ENCODE measurements at places on chromosomes 16 and 17.

- peak; percentile 31 for DNase-seq
These were observed 3.5 kb downstream of the FMNL1 start for GRCh38 chr17:45225051-45225700.

GRCh38 chr16:88686439-88687253 is at the start of gene SNAI3:
Gene SNAI3, minus strand, starts transcription at chr16:88686507. Its CDS starts 101 bp downstream, at chr16:88686406.
- peak; percentile 80 for DNase-seq

DNA sequence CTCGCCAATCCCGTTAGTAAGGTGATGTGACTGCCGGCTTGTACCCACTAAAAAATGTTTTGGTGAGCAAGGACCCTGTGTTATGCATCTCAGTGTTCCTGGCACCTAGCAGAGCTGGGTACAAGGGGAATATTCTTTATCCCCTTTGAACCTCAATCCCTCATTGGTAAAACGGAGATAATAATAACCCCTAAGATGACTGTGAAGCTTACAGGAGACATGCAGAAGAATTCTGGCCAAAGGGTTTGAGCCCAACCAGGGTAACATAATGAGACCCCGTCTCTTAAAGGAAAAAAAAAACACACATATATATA is 896 bp downstream of the GGA2 start:
- DNase-seq: no peak

DNA sequence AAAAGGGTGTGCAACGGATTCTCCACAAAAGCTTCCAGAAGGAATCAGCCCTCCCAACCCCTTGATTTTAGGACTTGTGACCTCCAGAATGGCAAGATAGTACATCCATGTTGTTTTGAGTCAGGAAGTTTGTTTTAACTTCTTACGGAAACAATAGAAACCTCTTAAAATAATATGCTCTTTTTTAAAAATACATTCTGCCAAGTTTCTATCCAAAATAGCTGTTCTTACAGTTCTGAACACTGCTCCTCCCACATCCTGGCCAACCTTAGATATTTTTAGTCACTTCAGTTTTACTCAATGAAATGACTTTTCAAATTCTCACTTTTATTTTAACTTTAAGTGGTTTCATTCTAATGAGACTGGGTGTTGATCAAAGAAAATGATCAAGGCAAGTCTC is 156.4 kb downstream of the ZNF18 start:
- no peak for DNase-seq

DNA sequence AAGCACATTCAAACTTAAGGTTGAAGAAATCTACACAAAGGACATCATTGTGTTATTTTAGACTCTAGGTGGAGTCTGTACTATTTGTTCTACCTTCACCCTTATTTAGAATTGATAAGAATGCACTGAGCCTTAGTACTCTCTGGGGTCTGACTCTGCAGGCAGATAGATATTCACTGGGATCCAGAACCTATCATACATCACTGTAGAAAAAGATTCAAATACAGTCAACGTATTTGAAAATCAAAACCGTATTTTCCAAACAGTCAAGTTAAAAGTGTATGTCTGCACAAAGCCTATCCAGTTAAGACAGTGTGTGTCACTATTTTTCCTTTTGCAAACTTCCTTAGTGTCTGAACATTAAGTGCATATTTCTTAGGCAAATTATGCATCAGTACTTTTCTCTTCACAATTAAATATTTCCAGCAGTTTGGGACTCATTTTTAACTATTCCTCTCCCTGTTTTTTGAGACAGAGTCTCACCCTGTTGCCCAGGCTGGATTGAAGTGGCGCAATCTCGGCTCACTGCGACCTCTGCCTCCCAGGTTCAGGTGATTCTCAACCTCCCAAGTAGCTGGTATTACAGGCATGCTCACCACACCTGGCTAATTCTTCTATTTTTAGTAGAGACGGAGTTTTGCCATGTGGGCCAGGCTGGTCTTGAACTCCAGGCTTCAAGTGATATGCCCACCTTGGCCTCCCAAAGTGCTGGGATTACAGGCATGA is 22.3 kb downstream of the MOSMO start:
- no peak for DNase-seq

DNA sequence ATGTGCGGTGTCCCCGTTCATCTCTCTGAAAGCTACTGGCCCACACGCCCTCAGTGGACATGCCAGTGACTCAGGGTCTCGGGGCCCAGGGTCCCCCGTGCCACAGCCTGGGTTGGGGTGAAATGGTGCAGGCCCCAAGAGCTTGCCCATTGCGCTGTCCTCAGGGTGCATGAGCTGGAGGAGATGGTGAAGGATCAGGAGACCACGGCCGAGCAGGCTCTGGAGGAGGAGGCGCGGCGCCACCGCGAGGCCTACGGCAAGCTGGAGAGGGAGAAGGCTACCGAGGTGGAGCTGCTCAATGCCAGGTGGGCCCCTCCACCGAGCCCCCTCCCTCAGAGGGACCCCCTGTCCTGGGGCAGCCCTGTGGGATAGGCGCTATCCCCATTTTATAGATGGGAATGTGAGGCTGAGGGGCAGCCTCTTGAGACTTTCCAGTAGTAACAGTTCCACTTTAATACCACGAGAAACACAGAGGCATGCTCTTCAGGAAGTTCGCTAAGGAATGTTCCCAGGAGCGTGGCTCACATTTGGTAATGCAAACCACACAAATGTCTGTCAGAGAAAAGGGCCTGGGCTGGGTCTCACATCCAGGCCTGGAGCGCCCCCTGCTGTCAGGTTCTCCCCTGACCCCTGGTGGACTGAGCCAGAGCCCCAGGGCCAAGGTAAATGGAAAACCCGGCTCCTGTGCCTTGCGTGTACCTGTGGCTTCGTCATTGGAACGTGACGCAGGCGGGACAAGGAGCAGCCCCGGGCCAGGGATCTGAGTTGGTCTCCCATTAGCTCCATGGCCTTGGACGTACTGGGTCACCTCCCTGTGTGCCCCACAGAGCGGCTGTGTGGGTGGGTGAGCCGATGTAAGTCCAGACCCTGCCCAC is 133.7 kb downstream of the RAB11FIP4 start:
- peak; percentile 83 for DNase-seq

GRCh38 chr17:72654706-72655105 is 437.8 kb downstream of the SLC39A11 start:
- no peak for DNase-seq

DNA sequence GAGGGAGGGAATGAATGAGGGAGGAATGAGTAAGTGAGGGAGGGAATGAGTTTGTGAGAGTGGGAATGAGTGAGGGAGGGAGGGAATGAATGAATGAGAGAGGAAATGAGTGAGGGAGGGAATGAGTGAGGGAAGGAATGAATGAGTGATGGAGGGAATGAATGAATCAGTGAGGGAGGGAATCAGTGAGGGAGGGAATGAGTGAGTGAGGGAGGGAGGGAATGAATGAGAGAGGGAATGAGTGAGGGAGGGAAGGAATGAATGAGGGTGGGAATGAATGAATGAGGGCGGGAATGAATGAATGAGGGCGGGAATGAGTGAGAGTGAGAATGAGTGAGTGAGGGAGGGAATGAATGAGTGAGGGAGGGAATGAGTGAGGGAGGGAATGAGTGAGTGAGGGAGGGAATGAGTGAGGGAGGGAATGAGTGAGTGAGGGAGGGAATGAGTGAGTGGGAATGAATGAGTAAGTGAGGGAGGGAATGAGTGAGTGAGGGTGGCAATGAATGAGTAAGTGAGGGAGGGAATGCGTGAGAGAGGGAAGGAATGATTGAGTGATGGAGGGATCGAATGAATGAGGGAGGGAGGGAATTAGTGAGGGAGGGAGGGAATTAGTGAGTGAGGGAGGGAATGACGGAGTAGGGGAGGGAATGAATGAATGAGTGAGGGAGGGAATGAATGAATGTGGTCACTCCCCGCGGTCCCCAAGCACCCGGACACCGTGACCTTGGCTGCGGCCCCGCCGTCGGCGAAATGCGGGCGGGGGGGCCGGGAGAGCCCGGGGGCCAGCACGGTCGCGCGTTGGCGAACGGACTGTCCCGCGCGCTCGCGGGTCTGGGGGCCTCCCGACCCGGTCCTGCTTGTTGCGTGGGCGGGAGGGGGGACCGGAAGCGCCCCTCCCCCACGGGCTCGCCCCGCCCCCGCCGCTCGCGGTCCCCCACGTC is 1.1 kb upstream of the UBE2I start:
- no peak for DNase-seq

GRCh38 chr16:76816475-76816874 is 374.5 kb upstream of the MON1B start:
- no peak for DNase-seq

DNA sequence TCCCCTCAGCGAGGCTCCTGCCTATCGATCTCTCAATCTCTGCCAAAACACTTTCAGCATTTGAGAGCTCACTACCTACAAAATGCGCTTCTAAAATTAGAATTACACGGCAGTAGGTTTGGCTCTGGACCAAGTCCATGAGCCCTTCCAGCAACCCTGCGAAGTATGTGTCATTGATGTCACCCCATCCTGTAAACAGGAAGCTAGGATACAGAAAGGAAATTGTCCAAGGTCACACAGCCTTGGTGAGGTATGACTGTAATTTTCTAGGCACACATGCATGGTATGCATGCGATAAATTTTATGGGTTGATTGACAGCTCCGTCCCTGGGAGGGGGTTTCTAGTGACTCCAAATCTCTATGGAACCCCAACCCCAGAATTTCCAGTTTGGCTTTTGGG is 330.3 kb upstream of the CDH5 start:
- DNase-seq: no peak

DNA sequence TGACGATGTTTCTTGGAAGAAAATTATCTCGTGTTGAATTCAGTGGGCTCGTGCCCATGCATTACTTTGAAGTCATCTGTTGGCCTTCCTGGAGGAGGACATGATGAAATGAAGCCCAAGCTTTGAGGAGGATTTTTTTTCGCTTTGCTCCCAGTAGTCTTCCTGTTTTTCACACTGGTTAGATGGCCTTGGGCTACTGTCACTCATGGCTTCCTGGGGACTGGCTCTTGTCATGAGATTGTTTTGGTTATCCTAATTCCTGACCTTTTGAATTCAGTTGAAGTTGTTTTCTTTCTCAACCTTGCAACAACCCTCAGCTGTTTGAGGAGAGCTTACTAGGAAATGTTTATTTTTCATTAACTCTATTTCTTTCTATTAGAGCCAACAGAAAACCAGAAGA is 430.7 kb downstream of the HS3ST3B1 start:
- no peak for DNase-seq

DNA sequence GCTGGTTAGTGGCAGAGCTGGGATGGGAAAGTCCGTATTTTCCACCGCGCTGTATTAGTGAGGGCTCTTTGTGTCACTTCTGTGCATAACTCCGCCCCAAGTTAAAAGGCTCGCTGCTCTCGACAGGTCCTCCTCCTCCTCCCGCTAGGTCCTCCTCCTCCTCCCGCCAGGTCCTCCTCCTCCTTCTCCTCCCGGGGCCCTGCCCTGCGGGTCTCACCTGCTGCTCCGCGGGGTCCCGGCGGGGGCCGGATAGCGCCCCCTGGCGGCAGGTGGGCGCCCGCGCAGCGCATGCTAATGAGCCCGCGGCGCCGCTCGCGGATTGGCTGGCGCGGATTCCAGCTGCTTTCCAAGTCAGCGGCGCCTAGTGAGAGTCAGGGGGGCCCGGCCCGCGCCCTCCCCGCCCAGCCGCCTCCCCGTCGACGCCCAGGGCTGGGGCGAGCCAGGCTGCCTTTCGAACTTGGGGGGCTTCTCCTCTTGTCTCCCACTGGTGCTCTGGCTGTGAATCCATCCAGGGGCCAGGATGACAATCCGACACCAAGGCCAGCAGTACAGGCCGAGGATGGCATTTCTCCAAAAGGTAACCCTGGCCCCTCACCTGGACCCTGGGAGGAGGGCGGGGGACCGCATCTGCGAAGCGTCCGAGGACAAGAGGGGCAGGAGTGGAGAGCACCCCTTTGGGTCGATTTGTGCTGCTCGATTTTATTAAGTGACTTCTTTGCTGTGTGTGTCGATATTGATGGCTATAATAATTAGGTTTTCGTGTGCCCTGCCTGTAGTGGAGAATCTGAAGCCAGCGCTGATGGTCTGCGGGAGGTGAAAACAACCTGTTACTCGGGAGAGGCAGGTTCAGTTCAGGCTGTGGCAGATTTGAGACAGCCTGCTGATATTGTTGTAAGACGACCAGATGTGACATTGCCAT is at the start of gene RGS9:
Gene RGS9, plus strand, starts transcription at position 350 of the 919 bp plus-strand sequence. Its CDS starts 171 bp downstream, at position 521.
- peak; percentile 68 for DNase-seq

GRCh38 chr16:49092704-49093103 is 188.9 kb downstream of the CBLN1 start:
- DNase-seq: no peak

- no peak for DNase-seq
These were observed 4.5 kb downstream of the C17orf50 start for GRCh38 chr17:35765086-35765710.

All from stimulated activated CD8-positive, alpha-beta memory T cell treated with anti-CD3 and anti-CD28 coated beads, Interleukin-4, amount 100 ng/mL, for 24 hours (primary cell).